ENCODE measurements at places on chromosomes 2 and 18. TPM values are rescaled to one million over a fixed set of nuclear protein-coding genes. Genes with fewer than 3 reads are reported as not detected.
A peak's percentile ranks its signal among the peaks of the same experiment; 100 is the strongest.

PTPN2 gene
- 28.5 TPM for total RNA-seq

CACNB4 gene
- 0.58 TPM for total RNA-seq

NEU2 gene
- total RNA-seq, result not detected

GRCh38 chr18:7946734-7947377 lies 379.7 kb downstream of the PTPRM start:
- peak; percentile 42 for DNase-seq

- DNase-seq, result no peak
Observed at GRCh38 chr2:122011493-122012270, 256.2 kb downstream of the TSN start.

GRCh38 chr2:191115804-191116203 lies 35.0 kb downstream of the STAT4 start:
- DNase-seq, result no peak

DSG1 gene
- total RNA-seq, result not detected

RHOB gene
- total RNA-seq, result 353 TPM

DNA sequence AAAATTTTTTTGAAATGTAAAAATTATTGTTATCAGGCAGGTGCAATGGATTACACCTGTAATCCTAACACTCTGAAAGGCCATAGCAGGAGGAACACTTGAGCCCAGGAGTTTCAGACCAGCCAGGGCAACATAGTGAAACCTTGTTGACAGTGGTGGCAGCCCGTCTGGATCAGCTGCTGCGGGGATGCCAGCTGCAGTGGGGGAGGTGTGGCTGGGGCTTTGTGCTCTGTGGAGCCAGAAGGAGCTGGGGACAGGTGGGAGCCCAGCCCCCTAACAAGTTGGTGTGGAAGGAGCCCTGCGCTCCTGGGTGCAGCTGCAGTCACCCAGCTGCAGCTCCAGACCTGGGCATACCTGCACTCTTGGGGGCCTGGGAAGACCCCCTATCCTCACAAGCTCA lies 182.4 kb upstream of the MC4R start:
- DNase-seq, result no peak

MOGAT1 gene
- not detected for total RNA-seq

DNA sequence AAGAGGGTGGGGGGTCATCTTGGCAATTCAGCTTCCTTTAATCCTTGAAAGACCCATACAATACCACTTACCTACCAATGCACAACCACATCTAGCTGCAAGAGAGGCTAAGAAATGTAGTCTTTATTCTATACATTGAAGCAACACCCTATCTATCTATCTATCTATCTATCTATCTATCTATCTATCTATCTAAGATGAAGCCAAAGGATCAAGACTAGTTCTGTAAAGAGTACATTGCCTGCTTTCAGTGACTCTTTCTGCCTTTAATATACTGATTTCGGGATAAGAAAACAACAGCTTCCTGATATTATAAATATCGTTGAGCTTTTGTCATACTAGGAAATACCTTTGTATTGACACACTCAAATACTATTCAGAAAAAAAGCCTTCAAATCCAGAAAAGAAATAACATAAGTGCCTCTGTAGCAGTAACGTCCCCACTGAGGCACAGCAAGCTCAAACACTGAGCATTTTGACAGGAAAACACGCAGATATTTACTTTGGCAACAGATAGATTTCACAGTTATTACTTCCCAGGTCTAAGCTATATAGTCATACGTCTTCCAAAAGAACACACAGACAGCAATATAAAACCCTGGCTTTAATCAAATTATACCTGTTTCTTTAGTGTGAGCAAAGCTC lies 139.4 kb upstream of the SERTAD2 start:
- no peak for DNase-seq

DNA sequence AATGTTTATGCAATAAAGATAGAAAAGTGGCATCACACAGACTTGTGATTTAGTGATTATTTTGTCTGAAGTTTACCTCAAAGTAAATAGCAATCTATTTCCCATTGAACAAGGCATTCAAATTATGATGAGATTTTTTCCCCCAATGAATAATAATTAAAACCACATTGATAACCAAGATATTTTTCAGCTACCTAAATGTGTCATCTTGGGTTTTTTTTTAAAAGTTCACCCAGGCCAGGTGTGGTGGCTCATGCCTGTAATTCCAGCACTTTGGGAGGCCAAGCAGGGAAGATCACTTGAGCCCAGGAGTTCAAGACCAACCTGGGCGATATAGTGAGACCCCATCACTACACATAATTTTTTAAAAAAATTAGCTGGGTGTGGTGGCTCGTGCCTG lies 27.0 kb downstream of the MYOM1 start:
- no peak for DNase-seq

OTOS gene
- total RNA-seq, result not detected

Data from stomach (tissue), 19 donors.